CD4-positive, alpha-beta T cell treated with Interleukin-6 at 100 ng/mL for 8 hours (primary cell): ENCODE measurements at places on chromosomes 6 and 20.

- DNase-seq, result no peak
Observed at GRCh38 chr6:86609549-86610388, 327.6 kb upstream of the HTR1E start.

- DNase-seq, result no peak
Observed at GRCh38 chr6:164916087-164916486, 393.3 kb downstream of the C6orf118 start.

DNA sequence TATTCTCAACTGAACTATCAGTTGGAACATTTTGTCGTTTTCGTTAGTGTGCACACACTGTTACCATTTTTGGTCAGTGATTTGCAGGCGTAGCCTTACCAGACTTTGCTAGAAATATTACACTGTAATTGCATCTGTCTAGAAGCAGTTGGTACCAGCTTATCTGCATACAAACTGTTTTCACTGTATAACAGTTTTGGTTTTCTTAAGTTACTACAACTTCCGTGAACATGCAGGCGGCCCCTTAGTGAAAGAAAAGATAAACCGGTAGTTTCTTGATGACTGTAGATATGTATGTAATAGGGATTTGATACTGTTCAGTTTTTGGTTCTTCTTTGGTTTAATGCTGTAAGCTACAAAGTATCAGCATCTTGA is 1.3 kb downstream of the DSTN start:
- peak; percentile 2 for DNase-seq

DNA sequence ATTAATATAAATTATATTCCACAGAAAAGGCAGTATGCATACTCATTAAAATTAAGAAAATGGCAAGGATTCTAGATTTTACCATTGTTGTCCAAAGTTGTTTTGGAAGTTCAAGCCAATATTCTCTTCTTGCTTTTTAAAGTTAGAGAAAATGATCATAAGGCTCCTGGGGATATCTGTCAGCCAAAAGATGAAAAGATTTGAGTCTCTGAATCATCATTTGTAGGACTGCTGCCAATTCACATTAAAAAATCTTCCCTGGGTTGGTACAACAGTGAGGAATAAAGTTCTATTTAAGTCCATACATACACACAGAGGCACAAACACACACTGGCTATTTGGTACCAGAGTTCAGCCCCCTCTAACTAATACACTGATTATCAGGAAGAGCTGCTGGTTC is 620.1 kb downstream of the COL12A1 start:
- DNase-seq, result no peak

- DNase-seq, result no peak
Observed at GRCh38 chr6:7062451-7063162, 45.2 kb upstream of the RREB1 start.

GRCh38 chr6:22880686-22881433 is 311.5 kb downstream of the HDGFL1 start:
- no peak for DNase-seq

DNA sequence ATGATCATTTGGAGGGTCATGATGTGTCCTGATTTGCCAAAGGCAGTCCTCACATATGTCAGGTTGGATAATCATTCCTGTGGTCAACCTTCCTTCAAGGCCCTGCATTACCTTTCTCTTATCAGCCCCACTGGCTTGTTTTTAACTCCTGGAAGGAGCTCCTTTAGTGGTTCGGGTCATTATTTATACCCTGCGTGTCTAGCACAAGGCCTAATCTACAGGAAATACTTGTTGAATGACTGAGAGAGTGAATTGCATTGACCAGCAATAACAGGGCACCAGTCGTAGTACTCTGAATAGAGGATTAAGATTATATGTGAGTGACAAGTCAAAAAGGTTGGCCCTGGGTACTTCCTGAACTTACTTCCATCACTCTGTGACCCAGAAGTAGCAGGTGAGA is 4.5 kb downstream of the HIVEP2 start:
- no peak for DNase-seq

DNA sequence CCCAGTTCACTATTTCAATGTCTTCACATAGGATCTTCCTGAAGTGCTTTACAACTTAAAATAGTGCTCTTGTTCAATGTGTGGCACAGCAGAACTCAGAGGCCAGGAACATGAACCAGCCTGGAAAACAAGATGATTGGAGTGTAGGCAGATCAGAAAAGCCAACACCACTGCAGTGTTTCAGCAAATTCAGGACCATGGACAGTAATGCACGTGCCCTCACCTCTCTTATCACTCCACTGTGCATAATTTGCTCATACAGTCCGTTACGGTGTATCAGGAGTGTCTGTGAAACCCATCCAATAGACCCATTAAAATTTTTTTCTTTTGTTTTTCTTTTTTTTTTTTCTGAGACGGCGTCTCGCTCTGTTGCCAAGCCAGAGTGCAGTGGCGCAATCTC is 27.6 kb upstream of the HACE1 start:
- DNase-seq, result no peak

GRCh38 chr6:3244003-3244831 is 14.5 kb upstream of the PSMG4 start:
- DNase-seq, result no peak

- no peak for DNase-seq
Observed at GRCh38 chr20:44137266-44137801, 49.7 kb downstream of the JPH2 start.

DNA sequence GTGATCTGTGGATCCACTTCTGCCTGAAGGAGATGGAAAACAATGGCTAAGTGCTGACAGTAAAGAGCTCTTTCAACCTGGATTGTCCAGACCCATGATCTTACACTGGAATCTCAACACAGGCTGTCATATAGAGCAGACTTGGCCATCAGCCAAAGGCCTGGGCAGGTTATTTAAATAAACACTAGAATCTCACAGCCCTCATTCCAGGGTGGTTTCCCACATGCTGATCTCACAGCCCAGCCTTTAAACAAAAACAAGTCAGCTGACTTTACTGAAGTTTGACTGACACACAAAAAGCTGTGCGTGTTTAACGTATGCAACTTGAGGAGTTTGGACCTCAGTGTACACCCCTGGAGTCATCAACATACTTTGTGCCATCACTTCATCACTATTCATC is 28.4 kb downstream of the SYNDIG1 start:
- DNase-seq, result no peak

DNA sequence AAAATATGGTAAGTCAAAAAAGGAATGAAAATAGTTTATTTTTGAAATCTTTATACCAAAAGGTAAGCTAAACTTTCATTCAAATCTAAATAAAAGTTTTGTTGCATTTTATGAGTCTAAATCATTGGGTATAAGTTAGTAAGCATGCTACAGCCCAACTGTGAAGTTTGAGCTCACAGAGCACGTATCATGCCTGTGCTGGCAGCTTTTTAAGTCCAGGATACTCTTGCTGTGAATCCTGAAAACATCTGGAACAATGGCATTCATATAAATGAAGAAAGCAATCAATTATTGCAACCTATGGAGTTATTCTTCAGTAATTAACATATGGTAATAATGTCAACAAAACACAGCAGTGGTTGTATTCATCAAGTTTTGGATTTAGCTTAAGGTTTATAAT is 656.9 kb downstream of the RFPL4B start:
- no peak for DNase-seq

DNA sequence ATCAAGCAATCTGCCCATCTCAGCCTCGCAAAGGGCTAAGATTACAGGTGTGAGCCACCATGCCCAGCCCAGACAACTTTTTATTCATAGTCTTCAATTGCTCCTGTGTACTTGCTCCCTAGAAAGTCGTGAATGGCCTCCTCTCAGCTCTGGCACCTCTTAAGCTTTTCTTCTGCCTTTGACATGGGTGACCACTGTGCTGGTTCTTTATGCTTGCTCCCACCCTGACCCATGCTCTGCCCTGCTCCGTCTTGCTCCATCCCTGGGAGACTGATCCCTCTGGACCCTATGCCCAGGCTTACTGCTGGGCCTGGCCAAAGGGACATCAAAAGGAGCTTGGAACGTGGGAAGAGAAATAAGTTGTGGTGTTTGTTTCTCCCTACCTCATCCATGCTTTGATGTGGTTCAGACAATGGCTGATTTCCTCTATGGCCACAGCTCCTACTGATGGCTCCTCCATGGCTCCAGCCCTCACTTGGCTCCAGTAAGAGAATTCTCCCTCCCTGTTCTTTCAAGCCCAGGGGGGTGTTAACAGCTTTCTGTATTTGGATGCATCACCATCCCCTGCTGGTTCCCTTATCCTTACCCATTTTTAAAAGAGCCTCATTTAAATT is 7.7 kb upstream of the TREM2 start:
- no peak for DNase-seq

- no peak for DNase-seq
Observed at GRCh38 chr6:107532706-107533105, 42.8 kb downstream of the SOBP start.

DNA sequence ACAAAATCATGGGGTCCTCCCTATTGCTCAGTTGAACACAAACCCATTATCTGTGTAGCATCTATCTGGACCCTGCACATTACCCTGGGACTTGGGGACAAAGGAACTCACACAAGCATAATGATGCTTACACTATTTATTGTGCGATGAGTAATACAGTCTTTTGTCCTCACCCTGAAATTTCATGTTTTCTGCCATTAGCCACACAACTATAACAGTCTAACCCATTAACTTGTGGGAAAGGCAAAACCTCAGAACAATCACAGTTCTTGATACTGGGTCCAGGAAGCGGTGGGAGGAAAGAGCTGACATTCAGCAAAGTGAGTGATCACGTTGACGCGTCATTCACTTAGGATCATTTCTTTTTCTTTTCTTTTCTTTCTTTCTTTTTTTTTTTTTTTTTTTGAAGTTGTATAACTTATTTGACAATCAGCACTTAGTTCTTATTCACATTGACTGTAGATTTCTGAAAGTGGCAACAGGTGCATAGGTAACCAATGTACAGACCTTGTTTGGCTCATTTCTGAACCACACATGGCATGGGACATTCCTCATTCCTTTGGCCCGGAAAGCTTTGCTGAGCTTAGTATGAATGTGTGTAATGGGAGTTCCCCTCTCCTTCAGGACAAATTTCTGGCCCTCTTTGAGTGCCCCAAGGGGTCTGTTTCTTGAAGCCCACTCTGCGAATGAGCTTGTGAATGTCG is 94.8 kb upstream of the CNKSR3 start:
- no peak for DNase-seq
